Prostate gland (tissue), 2 donors: ENCODE measurements at places on chromosomes 7 and 10. TPM values are rescaled to one million over a fixed set of nuclear protein-coding genes. Genes with fewer than 3 reads are reported as not detected.

- H3K27me3 ChIP-seq, result no peaks in the 10 kb centered on the region
- no peak for DNase-seq
- no peak overlapping the region for H3K27ac ChIP-seq
- no peak overlapping the region for H3K4me3 ChIP-seq
- H3K36me3 ChIP-seq, result no peaks in the 10 kb centered on the region
Measured at GRCh38 chr7:84144935-84145334, 49.7 kb downstream of the SEMA3A start.

DNA sequence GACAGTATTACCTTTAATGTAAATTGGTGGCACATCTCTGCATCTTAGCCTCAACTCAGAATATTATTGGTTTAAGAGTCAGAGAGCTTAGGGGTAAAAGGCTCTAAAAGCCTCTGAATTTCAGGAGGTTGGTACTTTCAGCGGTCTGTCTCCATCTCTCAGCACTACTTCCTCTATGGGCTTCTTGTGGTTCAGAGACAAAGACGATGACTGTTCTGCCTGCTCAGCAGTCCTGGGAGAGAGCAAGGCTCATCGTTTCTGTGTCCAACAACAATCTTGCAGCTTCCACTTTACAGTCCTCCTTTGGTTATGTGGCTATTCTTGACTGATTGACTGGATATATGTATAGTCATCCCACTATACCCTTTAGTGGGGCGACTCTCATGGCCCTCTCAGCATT is 394.7 kb downstream of the AUTS2 start:
- H3K4me3 ChIP-seq, result no peak overlapping the region
- no peak overlapping the region for H3K27ac ChIP-seq
- no peaks in the 10 kb centered on the region for H3K4me1 ChIP-seq
- H3K27me3 ChIP-seq, result no peaks in the 10 kb centered on the region
- H3K36me3 ChIP-seq, result no peaks in the 10 kb centered on the region

- peaks cover 17% of the 10 kb centered on the region for H3K4me1 ChIP-seq
- H3K27ac ChIP-seq, result peak overlapping the region; percentile 99
- no peaks in the 10 kb centered on the region for H3K27me3 ChIP-seq
Measured at GRCh38 chr7:100675581-100676350, 2.2 kb downstream of the GNB2 start.

PMS2 gene
- total RNA-seq, result 12.6 TPM

SNX10 gene
- total RNA-seq, result 6.8 TPM

TRIM73 gene
- total RNA-seq, result 4.1 TPM

RBP3 gene
- total RNA-seq, result not detected

DNA sequence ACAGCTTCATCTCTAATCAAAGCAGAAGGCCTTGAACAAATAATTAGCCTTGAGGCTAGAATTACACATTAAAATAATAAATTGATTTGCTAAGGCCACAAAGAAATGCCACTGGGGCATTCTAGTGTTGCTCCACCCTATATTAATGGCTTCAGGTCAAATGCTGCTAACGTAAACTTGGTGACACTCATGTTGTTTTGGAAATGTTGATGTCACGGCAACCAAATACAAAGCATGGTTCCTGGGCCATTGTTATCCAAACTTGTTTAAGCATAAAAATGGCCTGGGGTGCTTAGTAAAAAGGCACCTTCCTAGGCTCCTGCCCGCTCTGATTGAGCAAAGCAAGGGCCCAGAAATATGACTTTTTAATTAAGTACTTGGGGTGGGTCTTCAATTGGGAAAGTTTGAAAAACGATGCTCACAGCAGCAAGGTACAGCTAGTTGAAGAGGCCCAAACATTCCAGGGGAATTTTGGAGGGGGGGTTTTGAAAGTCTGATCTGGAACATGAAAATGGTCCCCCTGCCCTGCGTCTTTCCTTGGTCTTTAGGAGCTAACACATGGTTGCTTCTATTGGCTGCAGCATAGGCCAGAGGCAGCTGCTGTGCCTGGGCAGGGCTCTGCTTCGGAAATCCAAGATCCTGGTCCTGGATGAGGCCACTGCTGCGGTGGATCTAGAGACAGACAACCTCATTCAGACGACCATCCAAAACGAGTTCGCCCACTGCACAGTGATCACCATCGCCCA is 67.8 kb downstream of the ABCC2 start:
- H3K4me3 ChIP-seq, result no peak overlapping the region
- H3K27ac ChIP-seq, result no peak overlapping the region
- H3K36me3 ChIP-seq, result no peaks in the 10 kb centered on the region
- H3K4me1 ChIP-seq, result no peaks in the 10 kb centered on the region
- H3K27me3 ChIP-seq, result no peaks in the 10 kb centered on the region

DNA sequence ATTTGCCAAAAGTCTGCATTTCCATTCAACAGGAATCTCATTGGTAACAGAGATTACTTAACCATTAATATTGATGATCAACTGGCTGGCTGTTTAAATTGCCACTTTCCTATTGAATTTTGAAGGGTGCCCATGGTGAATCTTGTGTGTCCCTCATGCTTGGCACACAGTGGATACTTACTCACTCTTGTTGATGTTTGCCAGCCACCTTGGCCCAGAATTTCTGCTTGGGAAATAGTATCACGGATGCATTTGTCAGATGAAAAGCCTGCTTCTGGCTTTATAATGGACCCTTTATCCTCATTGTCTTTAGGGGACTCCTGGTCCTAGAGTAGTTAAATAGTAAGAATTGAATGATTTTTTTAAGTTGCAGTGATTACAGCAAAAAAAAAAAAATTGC is 52.0 kb downstream of the MMRN2 start:
- peaks cover 8% of the 10 kb centered on the region for H3K4me1 ChIP-seq
- H3K27ac ChIP-seq, result peak overlapping the region; percentile 62
- H3K4me3 ChIP-seq, result no peak overlapping the region
- DNase-seq, result no peak

DNA sequence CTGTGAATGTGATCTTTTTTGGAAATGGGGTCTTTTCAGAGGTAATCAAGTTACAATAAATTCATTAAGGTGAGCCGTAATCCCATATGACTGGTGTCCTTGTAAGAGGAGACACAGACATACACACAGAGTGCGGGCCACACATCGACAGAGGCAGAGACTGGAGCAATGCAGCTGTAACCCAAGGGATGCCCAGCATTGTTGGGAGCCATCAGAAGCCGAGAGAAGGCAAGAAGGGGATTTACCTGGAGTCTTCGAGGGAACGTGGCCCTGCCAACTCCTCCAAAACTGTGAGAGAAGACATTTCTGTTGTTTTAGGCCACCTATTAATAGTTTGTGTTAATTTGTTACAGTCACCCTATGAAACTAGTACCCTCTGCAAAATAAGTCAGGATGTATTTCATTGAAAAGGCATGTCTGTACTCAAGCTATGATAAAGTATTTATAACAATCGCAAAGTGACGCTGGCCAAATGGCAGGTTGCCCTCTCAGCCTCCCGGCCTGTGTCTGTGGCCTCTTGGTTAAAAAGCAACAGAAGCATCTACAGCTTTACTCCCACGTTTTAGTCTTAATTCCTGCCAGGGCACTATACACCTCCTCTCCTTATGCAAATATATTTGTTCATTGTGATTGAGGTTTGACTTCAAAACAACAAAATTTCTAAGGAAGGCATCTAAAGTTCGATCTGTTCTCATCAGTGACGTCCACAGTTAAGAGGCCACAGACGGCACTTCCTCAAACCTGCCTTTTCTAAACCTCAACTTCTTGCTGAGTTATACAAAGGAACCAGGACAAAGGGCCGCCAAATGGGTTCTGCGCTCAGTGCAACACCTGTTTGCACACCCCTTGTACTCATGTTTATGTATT is 46.8 kb downstream of the HIPK2 start:
- H3K27ac ChIP-seq, result peak overlapping the region; percentile 69
- DNase-seq, result peak; percentile 40
- no peak overlapping the region for H3K4me3 ChIP-seq
- peaks cover 23% of the 10 kb centered on the region for H3K4me1 ChIP-seq
- no peaks in the 10 kb centered on the region for H3K36me3 ChIP-seq

DNA sequence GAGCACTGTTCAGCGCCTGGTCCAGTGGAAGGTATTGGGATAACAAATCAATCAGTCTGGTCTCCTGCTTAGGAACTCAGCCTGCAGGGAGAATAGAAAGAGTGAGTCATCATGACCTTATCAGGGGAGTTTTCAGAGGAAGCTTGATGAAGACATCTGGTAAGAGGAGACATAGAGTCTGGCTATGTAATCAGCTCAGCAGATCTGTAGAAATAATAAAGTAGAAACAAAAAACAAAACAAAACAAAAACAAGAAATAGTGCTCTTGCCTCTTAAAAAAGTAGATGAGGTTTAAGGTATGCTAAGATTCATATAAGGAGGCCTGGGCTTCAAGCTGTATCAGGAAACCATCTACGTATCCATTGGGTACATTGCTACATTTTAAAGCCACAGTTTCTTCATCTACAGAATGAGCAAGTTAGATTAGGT is 14.4 kb downstream of the TAS2R41 start:
- H3K4me1 ChIP-seq, result no peaks in the 10 kb centered on the region
- H3K27me3 ChIP-seq, result no peaks in the 10 kb centered on the region
- DNase-seq, result no peak
- no peaks in the 10 kb centered on the region for H3K36me3 ChIP-seq

GRCh38 chr10:14554091-14554490 is 220.6 kb downstream of the FAM107B start:
- peak overlapping the region; percentile 69 for H3K27ac ChIP-seq
- no peak for DNase-seq
- no peaks in the 10 kb centered on the region for H3K27me3 ChIP-seq
- no peak overlapping the region for H3K4me3 ChIP-seq
- H3K36me3 ChIP-seq, result no peaks in the 10 kb centered on the region

CALML5 gene
- total RNA-seq, result 10.5 TPM

- DNase-seq, result no peak
- H3K27ac ChIP-seq, result no peak overlapping the region
- no peaks in the 10 kb centered on the region for H3K4me1 ChIP-seq
Measured at GRCh38 chr7:5872326-5872725, 8.3 kb upstream of the OCM start.

DNA sequence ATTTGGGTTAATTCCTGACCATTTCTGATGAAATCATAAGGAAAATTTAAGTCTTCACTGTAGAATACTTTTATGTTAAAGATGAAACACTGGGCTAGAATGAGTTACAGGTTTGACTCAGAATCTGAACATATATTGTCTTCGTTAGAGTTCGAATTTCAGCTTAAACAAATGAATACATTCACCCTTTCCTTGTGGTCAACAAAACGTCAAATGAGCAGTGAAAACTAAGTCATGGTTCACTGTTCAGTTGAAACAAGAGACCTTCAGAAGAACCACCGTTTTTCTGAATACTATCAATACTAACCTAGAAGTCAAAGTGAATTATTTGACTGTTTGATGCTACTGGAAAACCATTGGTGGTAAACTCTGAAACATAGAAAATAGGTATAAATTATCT is 235.2 kb upstream of the ZWINT start:
- H3K27ac ChIP-seq, result no peak overlapping the region
- no peak overlapping the region for H3K4me3 ChIP-seq
- no peak for DNase-seq
- H3K27me3 ChIP-seq, result no peaks in the 10 kb centered on the region
- no peaks in the 10 kb centered on the region for H3K36me3 ChIP-seq

CLDN15 gene
- total RNA-seq, result 17.4 TPM
